Neuronal stem cell (in vitro differentiated cells): ENCODE measurements at places on chromosomes 7 and 10.

- DNase-seq: no peak
These were observed 166.0 kb downstream of the TSPAN12 start for GRCh38 chr7:120691915-120692314.

DNA sequence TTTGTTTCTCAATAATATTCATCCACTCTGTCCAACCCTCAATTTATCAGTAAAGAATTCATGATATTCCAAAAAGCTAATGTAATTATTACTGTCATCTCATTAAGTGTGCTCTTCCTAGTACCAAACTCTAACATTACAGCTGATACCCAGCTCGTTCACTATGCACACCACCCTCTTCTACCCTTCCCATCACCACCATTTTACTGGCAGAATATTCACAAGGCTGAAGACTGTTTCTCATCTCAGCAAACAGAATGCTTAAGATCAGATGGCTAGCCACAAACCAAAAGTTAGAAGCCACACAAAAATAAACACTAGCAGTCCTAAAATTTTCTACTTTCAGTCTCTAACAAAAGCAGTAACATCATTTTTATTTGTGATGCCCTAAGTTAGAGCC is 121.5 kb downstream of the SRPK2 start:
- no peak for DNase-seq

DNA sequence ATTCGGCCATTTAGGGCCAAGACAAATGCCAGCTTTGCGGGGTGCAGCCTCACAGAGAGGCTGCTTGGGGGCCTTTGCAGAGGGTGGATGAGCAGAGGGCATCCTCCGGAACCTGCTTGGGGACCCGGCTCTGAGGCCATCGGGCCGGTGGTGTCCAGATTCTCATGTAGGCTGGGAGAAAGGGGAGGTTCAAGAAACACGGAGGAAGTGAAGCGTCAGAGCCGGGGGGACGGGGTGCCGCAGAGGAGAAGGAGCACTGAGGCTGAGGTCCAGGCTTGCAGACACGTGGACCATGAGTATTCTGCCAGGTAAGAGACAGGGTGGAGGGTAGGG is 150.7 kb upstream of the SHH start:
- DNase-seq: no peak

GRCh38 chr7:38312821-38313220 is 39.4 kb upstream of the TARP start:
- DNase-seq: no peak

- DNase-seq: no peak
These were observed 35.6 kb downstream of the ZNF518A start for GRCh38 chr10:96165726-96166125.

- DNase-seq: no peak
These were observed 103.1 kb upstream of the PCBD1 start for GRCh38 chr10:70991140-70992124.

DNA sequence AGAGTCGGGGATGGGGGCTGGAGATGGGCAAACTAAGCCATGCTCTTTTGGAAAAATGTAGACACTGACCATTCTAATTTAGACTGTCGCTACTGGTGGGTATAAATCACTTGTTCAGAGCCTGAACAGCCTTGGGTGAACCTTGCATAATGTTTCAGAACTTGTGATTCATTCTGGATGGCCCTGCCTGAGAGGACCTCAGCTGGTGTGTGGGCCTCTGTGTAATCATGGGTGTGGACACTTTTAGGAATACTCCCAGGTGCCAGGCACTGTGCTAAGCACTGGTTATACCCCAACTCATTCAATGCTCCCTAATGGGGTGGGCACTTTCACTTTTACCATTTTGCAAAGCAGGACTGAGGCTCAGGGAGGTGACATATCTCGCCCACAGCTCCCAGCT is 26.8 kb upstream of the TM9SF3 start:
- no peak for DNase-seq

GRCh38 chr7:51017576-51018535 is 235.2 kb upstream of the GRB10 start:
- DNase-seq: no peak

GRCh38 chr10:88028072-88028471 is 164.6 kb downstream of the PTEN start:
- DNase-seq: no peak

GRCh38 chr10:2791774-2792443 is 275.4 kb upstream of the PFKP start:
- DNase-seq: no peak

DNA sequence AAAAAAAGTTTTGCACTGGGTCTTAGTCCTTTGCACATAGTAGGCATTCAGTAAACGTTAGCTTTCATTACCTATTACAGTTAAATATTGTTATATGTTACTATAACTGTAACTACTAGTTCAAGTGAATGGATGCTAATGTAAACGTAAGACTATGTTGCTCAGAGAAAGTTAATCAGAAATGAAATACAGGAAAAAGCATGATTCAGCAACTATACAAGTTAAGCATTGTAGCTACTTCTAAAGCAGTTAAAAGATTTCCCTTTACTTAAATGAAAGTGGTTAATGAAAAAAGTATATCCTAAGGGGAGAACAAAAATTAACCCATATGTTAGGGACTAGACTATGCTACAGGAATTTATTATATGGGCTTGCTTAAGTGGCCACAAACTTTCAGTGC is 121.2 kb downstream of the SKAP2 start:
- no peak for DNase-seq

DNA sequence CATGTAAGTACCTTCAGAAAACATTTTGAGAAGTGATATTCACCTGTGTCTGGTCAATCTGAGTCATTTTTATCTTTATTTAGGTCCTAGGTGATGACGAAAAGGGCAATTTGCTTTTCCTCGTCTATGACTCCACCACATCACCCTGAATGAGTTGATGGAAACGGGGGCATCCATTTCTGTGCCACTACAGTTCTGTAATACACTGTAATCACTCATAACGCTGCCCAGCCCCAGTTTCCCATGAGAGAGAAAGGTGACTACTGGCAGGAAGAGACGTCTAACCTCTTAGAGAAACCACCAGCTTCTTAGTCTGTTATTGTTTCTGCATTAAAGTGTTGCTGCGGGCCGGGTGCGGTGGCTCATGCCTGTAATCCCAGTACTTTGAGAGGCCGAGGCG is 205.3 kb upstream of the MKLN1 start:
- no peak for DNase-seq

DNA sequence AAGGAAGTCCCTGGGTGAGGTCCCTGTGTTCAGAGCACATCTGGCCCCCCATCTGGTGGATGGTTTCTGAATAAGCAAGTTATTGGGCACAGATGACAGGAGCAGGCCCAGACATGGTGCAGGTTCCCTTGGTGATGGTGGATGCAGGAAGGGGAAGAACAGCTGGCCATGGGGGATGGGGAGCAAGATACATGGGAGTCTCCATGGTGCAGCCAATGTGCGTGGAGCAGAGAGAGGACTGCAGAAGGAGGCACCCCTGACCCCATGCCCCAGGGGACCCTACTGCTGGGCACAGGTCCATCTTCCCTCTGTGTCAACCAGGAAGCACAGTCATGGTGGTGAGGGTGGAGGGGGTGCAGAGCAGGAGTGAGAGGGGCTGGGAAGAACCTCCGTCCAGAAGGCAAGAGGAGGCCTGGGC is 43.8 kb upstream of the RABGEF1 start:
- no peak for DNase-seq

- DNase-seq: peak; percentile 11
These were observed 939.7 kb downstream of the KCNMA1 start for GRCh38 chr10:76697923-76698322.

DNA sequence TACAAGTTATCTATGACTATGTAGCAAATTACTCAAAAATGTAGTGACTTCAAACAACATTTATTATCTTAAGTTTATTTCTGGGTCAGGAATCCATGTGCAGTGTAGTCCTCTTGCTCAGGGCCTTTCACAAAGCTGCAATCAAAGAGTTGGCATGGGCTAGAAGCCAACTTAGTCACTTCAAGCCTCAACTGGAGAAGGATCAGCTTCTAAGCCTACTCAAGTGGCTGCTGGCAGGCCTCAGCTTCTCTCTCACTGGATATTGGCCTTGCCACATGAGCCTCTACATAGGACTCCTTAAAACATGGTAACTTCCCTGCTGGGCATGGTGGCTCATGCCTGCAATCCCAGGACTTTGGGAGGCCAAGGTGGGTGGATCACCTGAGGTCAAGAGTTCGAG is 5.0 kb upstream of the NFE2L3 start:
- no peak for DNase-seq

- no peak for DNase-seq
These were observed 13.0 kb upstream of the LIMK1 start for GRCh38 chr7:74070619-74070921.

DNA sequence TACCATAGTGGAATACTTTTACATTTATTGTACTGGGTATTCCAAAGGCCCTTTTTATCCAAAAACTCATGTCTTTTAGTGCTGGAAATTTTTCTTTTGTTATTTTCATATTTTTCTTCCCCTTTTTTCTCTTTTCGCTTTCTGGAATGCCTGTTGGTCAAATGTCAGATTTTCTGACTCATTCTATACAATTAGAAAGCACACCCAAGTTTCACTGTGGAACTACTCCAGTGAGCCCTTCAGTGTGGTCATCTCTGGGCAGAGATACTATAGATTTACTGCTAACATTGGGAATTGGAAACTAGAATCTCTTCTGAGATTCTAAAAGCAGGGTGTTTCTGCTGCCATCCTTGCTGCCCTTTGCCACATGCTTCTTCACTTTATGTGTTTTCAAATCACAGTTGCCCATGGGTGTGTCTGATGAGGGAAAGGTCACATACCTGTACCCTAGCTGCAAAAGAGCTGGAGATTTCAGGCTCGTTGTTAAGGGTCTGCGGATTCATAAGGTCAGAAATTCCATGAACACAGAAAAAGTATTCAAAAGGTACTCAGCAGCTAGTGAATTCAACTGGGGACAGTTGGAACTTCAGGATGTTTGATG is 5.6 kb upstream of the WASL start:
- DNase-seq: no peak

DNA sequence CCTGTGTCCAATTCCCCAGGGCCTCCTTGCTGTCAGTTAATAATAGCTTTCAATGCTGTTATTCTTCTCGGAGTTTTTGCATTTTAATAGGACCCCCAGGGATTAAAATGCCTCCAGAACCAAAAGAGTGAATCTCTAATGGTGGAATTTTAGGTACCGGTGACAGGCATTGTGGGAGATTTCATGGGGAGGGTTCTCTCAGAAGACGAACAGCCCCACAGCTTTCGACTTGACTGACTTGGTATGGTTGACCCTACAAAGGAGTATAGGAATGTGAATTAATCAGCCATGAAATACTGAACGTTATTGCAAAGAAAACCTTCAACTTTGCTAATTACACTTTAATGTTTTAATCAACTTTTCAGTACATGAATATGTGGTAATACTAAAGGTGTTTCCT is 206.3 kb upstream of the FZD8 start:
- DNase-seq: no peak

GRCh38 chr10:114334301-114334700 is 70.0 kb downstream of the AFAP1L2 start:
- no peak for DNase-seq

- no peak for DNase-seq
These were observed 534.1 kb downstream of the AUTS2 start for GRCh38 chr7:70132226-70132851.

- no peak for DNase-seq
These were observed 430.8 kb downstream of the GLRX3 start for GRCh38 chr10:130567011-130567410.

GRCh38 chr10:119235356-119235755 is 28.0 kb downstream of the GRK5 start:
- no peak for DNase-seq

GRCh38 chr10:21002091-21002878 is 105.2 kb upstream of the NEBL start:
- DNase-seq: no peak

DNA sequence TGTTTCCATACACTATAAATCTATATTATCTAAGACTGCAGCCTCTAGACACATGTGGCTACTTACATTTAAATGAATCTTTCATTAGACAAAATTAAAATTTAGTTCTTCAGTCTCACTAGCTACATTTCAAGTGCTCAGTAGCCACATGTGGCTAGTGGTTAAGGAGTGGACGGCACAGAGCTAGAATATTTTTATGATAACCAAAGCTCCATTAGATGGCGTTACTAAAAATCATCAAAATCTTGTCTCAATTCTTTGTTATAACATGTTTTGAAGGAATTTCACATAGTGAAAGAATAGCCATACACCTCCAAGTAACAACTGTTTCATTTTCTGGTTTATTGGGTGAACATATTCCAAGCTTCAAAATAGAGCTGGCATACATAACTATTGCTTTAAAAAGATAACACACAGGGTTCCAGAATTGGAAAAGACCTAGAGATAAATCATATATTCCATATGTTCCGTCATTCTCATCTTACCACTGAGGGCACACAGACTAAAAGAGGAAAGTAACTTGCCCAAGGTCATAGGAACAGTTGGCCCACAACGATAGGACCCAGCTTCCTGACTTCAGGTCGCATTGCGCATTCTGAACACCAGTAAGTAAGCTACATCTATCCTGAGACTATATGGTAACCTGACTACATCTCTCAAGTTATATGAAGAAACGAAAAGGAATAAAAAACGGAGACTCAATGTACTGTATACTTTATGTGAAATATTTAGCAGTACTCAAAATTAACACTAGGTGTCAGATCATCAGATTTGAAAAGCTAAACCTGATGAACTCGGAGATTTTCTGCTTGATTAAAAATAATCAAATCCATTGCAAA is 66.6 kb downstream of the CAV1 start:
- no peak for DNase-seq

GRCh38 chr10:77556990-77557601 is 80.5 kb downstream of the KCNMA1 start:
- DNase-seq: peak; percentile 37

DNA sequence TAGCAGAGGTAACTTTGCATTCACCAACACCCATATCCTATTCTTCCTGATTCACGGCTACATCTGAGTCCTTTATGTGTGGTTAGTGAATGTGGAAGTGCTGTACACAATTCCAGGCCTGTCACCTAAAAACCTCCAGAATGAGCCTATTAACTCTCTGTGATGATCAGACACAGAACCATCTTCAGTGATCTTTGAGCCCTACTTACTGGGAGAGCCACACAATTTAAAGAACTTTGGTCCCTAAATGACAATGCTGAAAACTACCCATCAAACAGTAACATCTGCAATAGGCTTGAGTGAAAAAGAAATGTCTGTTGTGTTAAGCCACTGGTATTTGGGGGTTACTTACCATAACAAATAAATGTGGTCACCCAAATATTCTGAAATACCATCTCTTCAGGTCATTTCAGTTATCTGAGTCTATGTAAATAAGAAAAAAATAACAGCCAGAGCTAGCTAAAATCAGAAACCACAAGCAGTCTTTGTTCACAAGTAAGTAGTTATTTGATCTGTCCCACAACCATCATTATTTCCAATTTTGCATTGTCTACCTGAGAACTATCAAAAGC is 145.7 kb downstream of the HGF start:
- DNase-seq: no peak
